NCI-H1092 treated with DMSO at 0.1 percent for 48 hours (cell line): ENCODE measurements at places on chromosomes 7 and 10.

- DNase-seq = no peak
Observed at GRCh38 chr10:38112159-38112558, 18.0 kb downstream of the ZNF37A start.

- DNase-seq = no peak
Observed at GRCh38 chr10:19728964-19729363, 87.3 kb upstream of the PLXDC2 start.

- DNase-seq = no peak
Observed at GRCh38 chr7:22216832-22217475, 140.0 kb downstream of the RAPGEF5 start.

GRCh38 chr7:112759905-112760304 lies 30.3 kb downstream of the TMEM168 start:
- no peak for DNase-seq

DNA sequence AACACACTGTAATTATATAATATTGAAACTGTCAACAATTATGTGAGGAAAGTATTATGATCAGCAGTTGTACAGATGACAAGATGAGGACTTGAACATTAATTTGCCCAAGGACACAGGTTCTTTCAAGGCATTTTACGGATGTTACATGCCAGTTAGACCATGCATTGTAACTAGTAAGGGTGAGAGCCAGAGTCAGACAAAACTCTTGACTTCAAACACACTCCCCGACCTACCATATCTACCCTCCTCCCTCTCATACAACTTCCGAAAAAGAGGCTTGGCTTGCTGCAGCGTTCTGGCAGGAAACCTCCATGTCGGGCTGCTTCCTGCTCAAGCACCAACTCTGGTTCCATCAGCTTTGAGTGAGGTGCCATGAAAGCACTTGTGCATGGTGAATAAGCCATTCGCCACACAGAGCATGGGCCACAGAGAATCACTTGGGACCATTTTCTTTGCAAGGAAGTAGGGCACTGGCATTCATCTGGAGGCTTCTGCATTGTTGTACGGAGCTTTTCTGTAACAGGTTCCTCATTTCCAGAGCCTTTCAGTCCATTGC lies 53.2 kb downstream of the FOXI2 start:
- DNase-seq = no peak

- DNase-seq = no peak
Observed at GRCh38 chr7:5598261-5598761, 174.7 kb upstream of the TNRC18 start.

GRCh38 chr7:129943352-129943751 lies 9.4 kb downstream of the UBE2H start:
- DNase-seq = no peak

DNA sequence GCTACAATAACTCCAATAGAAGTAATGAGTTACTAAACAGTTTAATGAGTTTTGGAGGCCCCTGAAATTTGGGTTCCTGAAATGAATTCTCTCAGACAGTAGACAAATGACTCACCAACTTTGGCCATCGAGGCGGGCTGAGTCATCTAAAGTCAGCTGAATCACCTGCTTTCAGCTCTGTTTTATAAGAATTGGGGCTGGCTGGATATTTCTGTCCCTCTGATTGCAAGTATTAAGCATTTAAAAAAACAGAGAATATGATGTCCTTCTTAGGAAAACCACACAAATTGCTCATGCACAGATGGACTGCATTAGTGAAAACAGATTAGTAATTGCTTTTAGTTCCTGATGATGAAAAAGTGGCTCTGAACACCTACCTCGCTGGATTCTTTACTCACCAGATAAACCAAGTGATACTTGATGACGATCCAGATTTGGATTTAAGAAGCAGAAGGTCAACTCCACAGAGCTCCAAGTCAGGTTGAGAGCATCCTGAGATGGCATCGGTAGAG lies 59.1 kb downstream of the ZNF365 start:
- DNase-seq = no peak

- no peak for DNase-seq
Observed at GRCh38 chr7:20305726-20306125, 25.0 kb upstream of the ITGB8 start.

DNA sequence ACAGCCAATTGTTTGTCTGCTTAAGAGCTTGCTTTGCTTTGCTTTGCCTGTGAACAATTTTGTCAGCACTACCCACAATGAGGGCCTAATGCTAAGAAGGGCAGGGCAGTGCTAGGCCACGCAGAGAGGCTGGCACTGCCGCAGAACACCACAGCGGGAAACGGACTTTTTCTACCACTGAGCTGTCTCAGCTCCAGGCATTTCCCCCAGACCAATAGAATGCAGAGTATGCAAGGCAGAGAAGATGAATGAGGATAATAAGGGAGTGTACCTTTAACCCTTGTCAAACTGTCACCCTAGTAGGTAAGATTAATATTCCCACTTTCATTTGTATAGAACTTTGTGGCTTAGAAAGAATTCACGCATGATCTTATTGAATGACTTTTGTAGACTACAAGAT lies 104.5 kb downstream of the SH3PXD2A start:
- no peak for DNase-seq

GRCh38 chr7:5661942-5662341 lies 119.5 kb downstream of the RNF216 start:
- DNase-seq = no peak

DNA sequence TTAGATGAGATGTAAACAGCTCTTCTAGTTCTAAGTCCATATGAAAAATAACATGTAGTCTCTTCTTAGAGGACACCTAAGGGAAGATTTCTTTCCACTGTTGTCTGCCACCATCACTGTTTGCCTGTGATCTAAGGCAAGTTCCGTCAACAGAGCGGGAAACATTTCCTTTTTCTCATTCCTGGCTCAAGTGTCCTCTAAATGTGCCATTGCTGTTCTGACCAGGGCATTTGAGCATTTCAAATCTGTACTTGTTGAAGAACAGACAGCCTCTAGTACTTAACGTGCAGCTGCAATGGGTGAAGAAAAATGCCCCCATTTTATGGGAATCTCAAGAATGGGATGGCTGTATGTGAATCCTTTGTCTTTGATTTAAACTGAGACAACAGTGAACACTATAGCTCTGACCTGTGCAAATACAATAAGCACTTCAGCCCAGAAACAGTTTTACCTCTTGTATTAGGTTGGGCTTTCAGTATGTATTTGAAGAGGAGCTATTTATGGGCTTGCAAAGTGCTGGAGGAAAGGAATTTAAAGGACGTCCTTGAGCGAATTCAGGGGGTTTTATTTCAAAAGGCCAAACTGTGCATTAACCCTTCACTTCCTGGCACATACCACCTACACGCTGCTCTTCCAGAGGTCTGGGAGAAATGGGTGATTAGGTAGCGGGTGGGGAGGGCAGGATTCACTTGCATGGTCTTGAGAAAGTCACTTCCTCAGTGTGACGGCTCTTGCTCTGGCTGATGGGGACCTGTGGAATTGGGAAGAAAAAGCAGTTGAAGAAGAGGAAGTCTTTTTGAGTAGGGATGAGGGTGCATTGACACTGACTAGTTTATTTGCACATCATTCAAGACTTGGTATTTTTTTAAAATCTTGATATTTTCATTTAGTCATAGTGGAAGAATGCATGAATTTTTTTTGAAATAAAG lies 66.1 kb downstream of the THNSL1 start:
- peak; percentile 16 for DNase-seq

GRCh38 chr10:18397906-18398305 lies 253.5 kb downstream of the NSUN6 start:
- DNase-seq = peak; percentile 31

DNA sequence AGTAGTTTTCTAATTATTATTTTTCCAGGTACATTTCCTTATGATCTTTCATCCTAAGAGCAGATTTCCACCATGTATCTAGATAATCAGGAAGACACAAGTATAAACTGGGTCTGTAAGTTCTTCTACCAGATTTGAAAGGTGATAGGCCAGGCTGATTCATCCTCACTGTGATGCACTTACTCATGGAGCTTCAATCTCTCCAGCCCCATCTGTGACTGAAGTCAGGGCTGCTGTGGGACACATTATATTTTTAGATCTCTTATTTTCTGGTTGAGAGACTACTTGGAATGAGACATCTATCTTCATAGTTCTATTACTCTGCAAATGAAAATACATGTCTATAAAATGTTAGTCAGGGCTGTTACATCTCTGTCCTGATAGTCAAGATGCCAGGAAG lies 85.5 kb upstream of the SLC25A13 start:
- no peak for DNase-seq

- no peak for DNase-seq
Observed at GRCh38 chr10:69279110-69279509, 814 bp downstream of the HK1 start.

DNA sequence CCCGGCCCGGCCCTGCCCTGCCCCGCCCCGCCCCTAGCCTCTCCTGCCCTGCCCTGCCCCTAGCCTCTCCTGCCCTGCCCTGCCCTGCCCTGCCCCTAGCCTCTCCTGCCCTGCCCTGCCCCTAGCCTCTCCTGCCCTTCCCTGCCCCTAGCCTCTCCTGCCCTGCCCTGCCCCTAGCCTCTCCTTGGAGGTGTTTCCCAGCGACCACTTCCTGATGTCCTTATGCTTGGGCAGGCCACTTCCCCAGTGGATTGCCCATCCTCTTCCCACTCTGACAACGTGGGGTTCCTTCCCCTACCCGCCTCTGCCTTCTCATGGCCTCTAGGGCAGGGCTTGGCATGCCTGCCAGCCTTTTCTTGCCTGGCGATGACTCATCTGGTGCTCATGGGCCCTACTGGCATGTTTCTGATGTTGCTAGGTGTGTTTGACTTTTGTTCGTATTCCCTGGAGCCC lies 21.2 kb downstream of the PRXL2A start:
- no peak for DNase-seq
